ENCODE measurements at places on chromosomes 4 and X.

DNA sequence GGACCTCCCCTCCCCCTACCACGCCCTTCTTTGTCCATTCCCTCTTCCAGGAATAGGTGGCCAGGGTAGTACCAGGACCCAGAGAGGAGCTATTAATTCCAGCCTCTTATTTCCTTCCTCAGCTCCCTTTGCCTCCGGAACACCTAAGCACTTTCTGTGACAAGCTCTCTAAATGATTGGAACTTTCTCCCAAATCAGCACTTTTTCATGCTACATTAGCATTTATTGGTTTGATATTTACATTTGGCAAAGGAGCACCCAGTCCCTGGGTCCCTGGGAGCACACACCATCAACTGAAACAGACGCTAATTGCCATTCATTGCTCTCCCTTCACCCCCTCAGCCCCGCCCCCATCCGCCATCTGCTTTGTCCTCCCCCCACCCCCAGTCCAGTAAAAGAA, 182.0 kb upstream of the BCOR start:
- no peak for DNase-seq

GRCh38 chr4:118894034-118894433, 5.4 kb downstream of the SYNPO2 start:
- no peak for DNase-seq

DNA sequence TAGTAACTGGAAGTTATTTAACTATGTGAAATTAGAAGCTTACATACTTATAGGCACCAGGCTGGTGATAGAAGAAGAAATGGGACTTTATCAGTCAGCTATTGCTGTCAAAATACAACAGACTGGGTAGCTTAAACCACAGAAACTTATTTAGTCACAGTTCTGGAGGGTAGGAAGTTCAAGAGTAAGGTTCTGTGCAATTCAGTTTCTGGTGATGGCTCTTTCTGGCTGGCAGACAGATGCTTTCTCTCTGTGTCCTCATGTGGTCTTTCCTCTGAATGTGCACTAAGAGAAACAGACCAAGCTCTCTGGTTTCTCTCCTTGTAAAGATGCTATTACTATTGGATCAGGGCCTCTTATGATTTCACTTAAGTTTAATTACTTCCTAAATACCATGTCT, 92.1 kb upstream of the ANKRD50 start:
- no peak for DNase-seq

- no peak for DNase-seq
Observed at GRCh38 chr4:176376032-176376614, 56.4 kb downstream of the SPCS3 start.

DNA sequence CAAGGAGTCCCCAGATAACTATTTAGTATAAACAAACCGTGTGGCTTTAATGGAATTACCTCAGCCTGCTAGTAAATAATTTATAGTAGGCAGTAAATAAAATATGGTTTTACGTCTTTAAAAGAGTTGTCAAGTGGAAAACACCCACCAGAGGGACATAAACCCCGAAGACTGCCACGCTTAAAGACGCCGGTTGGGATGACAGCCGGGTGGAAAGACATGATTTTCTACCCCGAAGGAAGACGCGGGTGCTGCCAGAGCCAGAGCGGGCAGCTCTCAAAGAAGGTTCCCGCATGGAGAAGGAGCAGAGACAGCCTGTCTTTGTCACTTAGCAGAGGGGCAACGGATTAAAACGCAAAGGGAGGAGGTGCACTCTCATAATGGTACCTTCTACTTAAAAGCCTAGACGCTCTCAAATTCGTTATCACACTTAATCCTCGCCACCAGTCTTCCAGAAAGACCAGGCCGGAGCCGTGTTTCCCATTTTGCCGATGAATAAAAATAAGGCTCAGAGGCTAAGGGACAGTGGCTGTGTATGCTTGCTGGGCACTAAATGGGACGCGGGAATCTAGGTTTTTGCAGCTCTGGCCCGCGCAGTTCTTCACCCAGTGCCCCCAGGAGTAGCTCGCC, 140.5 kb upstream of the ZIC3 start:
- DNase-seq = no peak

- DNase-seq = peak; percentile 80
Observed at GRCh38 chr4:85607624-85608023, 132.7 kb downstream of the ARHGAP24 start.

DNA sequence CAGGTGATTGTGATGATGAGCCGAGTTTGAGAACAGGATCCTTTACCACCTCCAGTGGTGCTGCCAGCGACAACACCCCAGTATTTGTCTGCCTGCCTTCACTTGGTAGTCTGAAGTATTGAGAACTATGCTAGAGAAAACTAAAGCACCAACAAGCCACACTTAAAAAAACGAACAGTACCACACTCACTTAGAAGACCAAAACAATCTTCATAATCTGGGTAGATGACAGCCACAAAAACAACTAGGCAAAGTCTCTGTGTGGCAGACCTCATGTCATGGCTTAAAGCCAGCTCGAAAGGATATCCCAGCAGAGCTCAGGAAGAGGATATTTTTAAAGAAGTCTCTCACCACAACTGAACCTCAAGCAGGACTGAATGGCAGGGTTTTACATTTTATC, 236.0 kb downstream of the GPC3 start:
- no peak for DNase-seq

GRCh38 chr4:96753216-96753615, 913.3 kb downstream of the PDHA2 start:
- DNase-seq = no peak

DNA sequence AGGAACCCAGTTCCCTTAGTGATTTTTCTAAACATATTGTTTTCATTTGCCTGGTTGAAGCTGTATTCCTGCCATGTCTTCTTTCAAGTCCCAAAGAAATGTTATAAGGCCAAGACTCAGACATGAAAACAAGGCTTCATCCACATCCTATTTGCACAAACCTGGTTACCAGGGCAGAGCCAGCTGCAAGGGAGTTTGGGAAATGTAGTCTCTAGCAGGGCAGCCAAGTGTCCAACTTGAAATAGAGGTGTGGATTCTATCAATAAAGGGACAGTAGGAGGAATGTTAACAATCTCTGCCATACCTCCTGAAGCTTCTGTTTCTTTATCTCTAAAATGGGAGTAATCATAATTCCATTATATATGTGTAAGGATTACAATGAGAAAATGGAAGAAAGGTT, 56.6 kb downstream of the INTS12 start:
- DNase-seq = no peak

DNA sequence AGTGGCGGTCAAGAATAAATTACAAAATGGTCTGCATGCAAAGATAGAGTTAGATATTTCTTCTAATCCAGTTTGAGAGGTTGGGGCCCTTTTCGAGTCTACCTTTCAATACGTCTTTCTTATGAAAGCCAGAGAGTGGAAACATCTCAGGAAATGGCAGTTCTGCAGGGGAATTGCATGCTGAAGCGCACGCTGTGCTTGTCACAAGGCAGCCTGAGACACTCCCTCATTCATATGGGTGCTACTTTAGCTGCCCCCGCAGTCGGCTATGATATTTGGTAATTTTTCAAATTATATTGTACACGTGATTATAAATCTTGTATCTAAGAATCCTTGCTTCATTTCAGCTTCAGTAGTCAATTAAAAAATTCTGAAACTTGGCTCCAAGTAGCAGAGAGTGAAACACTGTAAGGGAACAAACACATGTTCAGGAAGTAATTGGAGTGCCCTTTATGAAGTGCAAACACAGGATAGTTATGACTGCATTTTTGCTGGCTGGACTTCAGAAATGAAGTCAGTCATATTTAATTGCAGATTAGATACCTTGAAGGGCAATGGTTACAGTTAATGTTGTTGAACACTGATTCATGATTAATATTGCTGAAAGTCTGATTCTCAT, 145.5 kb upstream of the NAP1L5 start:
- DNase-seq = peak; percentile 45

- no peak for DNase-seq
Observed at GRCh38 chr4:158067646-158068045, 105.2 kb downstream of the GASK1B start.

DNA sequence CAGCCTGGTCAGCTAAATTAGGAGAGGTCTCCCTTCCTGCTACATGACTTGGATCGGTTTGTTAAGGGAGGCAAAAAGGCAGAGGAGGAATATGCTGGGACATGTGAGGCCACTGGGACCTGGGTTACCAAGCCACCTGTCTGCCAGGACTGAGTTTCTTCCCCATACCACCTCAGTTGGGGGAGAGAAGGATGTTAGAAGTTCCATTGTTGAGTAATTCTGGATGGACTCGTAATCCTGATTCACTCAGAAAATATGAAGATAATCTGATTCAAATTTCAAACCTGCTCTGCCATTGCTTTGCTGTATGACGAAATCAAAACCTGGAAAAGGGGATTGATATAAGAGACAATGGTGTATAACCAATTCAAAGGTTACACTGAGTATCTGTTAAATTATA, 97.4 kb upstream of the S100G start:
- DNase-seq = no peak

DNA sequence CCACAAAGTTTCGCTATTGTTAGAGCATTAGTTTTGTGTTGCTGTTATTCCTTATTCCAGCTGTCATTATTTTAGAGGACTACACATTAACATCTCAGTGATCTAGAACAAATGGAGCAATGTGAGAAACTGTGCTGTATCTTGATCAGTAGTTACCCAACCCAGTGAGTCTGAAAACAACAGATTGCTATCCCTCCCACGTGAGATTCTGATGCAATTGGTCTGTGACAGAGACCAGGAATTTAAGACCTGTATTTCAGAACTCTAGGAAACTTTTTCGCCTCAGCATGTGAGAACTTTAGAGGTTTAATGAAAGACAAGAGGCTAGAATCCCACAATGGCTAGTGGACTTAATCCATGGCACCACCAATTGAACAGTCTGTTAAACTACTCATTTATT, 35.7 kb upstream of the CDS1 start:
- DNase-seq = no peak

GRCh38 chr4:23438764-23439163, 451.1 kb downstream of the PPARGC1A start:
- DNase-seq = no peak

- DNase-seq = peak; percentile 67
Observed at GRCh38 chr4:76301068-76301774, 5.3 kb upstream of the STBD1 start.

DNA sequence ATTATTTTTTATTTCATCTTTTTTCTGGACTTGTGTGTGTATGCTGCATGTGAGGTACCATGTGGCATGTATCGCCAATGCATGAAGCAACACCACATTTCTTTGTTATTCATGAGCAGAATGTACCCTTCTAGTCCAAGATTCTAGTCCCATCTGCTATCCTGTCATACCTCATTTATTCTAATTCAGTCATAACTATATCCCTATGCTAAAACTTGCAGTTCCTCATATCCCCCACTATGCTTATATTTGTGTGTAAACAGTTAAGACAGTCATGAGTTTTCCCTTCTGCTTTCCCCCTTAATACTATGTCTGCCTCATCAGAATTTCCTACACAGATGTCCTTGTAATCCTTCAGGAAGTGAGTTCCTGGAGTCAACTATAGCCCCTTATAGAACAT, 19.7 kb downstream of the OCRL start:
- DNase-seq = no peak

DNA sequence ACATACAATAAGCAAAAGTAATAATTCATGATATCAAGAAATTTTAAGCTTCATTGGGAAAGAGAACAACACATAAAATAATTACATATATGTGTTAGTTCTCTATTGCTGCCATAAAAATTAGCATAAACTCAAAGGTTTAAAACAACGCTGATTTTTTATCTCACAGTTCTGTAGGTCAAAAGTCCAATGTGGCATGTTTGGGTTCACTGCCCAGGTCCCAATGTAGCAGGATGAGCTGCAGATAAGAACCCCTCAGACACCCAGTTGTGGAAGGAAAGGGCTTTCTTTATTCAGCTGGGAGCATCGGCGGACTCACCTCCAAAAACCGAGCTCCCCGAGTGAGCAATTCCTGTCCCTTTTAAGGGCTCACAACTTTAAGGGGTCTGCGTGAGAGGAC, 13.1 kb upstream of the MAGEB16 start:
- DNase-seq = no peak

DNA sequence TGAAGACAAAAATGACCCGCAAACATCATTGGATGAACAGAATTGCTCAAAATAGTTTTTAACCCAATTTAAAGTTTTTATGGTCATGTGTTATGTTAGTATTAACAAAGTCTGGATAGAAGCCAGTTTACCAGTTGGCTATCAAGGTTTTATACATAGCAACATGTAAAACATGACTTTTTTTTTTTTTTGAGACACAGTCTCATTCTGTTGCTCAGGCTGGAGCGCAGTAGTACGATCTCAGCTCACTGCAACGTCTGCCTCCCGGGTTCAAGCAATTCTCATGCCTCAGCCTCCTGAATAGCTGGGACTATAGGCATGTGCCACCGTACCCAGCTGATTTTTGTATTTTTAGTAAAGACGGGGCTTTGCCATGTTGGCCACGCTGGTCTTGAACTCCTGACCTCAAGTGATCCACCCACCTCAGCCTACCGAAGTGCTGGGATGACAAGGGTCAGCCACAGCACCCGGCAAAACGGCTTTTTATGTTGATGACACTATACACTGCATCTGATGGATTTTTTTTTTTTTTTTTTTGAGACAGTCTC, 3.4 kb downstream of the SAT1 start:
- no peak for DNase-seq

Data from body of pancreas (tissue), 4 donors.